ENCODE measurements at places on chromosomes 11 and 22.

DNA sequence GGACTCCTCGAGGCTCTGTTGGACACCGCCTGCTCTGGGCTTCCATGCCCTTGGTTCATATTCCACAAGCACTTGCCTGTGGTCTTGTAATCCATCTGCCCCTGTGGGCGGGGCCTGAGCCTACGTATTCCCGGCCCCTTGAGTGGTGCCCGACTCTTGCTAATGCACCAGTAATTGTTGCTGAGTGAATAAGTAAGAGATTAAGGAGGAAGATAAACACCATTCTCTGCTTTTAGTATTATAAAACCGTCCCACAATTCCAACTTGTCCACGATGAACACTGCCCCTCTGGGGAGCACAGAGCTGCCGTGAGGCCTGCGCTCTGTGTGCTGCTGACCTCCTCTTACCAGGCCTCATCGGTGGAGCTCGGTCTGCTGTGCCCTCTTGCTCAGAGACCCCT is 50.3 kb downstream of the MICAL2 start:
- no peak for DNase-seq

DNA sequence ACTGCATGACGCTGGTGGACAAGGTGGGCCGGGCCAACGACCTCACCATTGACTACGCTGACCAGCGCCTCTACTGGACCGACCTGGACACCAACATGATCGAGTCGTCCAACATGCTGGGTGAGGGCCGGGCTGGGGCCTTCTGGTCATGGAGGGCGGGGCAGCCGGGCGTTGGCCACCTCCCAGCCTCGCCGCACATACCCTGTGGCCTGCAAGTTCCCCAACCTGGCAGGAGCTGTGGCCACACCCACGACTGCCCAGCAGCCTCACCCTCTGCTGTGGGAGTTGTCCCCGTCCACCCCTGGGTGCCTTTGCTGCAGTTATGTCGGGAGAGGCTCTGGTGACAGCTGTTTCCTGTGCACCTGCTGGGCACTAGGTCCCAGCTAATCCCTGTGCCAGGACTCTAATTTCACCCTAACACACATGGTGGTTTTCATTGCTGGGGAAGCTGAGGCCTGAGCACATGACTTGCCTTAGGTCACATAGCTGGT is 49.0 kb upstream of the PPP6R3 start:
- no peak for DNase-seq

GRCh38 chr11:120688163-120688562 is 176.6 kb downstream of the GRIK4 start:
- no peak for DNase-seq

DNA sequence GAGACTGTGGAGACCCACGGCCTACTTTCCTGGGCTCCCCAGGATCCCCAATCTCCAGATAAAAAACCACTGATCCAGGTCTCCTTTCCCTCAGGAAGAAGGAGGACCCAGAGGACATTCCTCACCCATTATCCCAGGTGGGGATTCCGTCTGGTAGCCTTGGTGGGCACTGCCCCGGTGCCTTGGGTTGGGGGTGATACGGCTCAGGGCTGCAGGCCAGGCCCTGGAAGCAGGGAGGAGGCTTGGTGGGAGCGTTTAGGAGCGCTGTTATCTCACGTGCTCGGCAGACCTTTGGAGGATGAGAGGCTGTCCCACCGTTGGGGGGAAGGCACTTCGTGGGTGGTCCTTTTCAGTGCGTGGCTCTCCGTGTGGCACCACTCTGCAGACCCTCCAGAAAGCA is 926.3 kb downstream of the BRD1 start:
- DNase-seq: no peak

DNA sequence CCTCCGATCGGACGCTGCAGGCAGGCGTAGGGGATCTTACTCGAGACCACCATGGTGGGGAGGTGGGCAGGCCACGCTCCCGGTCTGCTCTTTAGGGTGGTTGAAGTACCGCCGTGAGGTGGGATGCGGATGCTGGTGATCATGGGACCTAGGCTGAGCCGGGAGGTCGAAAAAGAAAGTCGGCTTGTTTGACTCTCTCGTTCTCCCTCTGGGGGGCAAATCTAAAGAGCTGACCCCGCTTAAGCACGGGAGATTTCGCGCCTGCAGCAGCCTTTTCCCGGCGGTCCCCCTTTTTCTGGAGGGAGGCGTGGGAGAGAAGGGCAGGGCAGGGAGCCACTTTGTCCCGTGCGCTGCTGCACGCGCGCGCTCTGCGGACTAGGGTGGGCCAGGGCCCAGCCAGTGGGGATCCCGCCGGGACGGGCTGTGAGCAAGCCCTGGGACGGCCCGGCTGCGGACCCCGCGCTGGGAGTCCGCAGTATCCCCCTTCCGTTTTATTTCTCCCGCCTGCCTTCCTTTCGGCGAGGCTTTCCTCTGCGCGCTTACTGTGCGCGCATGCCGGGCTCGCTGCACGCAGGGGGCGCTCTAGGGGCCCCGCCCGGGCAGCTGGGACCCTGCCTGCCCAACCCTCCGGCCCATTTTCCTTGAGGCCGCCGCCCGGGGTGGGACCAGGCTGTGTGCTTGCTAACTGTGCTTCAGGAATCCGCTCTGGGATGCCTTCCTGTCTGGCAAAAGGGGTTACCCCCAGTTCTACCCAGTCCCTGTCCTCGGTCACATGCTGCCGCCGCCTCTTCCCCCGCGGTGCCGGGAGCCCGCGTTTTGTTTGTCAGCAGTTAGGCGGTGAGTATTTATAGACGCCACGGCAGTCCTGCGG is 81.0 kb downstream of the PRR5L start:
- DNase-seq: peak; percentile 66

Measured in astrocyte of the spinal cord (primary cell).